ENCODE measurements at places on chromosomes 11 and 22.

DNA sequence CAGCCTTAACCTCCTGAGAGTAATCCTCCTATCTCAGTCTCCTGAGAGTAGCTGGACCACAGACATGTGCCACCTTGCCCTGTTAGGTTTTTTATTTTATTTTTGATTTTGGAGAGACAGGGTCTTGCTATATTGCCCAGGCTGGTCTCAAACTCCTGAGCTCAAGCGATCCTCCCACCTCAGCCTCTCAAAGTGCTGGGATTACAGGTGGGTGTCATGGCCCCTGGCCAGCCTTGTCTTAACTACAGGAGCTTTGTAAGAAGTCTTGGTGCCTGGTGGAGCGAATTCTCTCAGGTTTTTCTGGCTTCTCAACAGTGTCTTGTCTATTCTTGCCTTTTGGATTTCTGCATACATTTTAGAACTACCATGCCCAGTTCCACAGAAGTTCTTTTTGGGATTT is 546.4 kb downstream of the TBC1D22A start:
- no peak for DNase-seq

GRCh38 chr22:31215018-31215535 is 3.0 kb downstream of the LIMK2 start:
- DNase-seq = no peak

- no peak for DNase-seq
These were observed 77.2 kb upstream of the INCENP start for GRCh38 chr11:62046568-62047100.

DNA sequence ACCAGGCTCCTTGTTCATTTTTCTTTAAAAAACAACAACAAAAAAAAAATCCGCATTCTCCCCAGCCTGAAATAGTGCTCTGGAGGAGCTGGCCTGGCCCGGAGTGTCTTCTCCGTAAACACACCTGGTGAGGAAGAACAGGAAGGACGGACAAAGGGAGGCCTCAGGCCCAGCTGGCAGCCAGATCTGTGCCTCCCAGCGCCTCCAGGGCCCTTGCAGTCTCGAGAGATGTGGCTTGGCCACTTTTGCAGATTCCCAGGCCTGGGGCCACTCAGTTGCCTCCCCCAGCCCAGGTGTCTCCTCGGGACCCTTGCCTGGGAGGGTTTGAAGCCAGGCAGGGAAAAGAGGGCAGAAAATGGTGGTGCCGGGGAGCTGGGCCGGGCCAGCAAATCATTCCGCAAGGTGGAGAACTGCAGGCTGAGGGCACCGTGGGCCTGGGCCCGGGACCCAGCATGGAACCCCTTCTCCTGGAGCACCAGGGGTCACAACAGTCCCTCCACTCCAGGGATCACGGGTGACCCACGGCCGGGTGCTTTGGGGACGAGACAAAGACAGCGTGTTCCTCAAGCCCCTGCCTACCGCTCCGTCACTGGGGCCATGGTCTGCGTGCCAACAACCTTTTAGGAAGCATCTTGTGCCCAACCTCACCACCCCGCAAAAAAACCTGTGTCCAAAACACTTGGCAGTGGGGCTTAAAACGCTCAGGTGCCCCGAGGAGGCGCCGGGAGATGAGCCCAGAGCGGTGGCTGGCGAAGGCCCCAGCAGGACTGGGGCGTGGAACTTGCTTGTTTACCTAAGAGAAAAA is 67.1 kb upstream of the WNT7B start:
- no peak for DNase-seq

- no peak for DNase-seq
These were observed 29.3 kb upstream of the CBX7 start for GRCh38 chr22:39181778-39182177.

DNA sequence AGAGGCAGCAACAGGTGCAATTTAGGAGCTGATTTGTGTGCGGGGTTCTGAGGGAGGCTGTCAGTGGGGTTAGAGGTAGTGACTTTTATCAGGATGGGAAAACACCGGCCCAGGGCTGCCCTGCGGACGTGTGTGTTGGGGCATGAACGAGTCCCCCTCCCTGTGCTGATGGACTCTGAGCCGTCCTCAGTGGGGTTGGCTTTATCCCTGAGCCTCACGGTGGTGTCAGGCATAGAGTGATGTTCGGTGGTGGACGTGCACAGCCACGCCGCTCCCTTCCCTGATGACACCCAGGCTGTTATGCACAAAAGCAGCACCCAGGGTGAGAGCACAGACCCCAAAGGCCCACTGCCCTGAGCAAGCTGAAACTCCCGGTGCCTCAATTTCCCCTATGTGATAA is 809.1 kb downstream of the BRD1 start:
- no peak for DNase-seq

DNA sequence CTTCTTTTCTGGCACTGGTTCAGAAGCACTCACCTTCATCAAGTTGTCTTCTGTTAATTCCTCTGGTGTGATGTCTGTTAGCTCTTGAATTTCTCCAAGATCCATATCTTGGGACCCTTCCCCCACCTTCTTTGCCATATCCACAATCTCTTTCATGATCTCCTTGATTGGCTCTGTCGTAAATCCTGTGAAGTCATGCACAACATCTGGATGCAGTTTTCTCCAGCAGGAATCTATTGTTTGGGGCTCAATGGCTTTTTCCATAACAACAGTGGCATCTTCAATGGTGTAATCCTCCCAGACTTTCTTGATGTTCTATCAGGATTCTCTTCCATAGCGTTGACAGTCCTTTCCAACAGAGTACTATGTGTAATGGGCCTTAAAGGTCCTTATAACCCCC is 96.9 kb downstream of the CSTPP1 start:
- no peak for DNase-seq

DNA sequence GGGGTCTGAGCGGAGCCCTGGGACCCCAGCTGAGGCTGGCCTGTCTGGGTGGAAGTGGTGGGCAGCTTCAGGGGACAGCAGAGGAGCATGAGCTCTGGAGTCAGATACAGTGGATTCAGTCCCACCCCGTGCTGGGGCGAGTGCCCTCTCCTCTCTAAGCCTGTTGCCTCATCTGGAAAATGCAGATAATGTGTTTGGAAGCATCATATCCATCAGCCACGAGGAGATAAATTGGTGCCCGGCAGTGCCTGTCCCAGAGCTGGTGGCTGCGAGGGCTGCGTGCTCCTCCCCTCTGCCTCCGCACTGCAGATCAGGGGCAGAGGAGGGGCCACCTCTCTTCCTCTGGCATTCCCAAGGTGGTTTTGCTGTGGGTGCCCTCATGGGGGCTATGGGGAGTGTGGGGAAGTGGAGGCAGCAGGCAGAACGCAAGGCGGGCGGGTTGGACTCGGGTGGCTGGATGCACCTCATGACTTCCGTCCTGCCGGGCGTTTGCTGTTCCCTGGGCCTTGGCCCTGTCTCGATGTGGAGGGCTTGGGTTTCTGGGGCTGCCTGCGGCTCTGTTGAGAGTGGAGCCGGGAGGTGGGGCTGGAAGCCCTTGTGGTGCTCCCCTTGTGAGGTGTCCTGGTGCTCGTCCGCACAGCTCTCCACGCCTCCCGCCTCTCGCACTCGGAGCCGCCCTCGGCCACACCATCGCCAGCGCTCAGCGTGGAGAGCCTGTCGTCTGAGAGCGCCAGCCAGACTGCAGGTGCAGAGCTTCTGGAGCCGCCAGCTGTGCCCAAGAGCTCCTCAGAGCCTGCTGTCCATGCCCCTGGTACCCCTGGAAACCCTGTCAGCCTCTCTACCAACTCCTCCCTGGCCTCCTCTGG is 20.9 kb downstream of the MICALL1 start:
- no peak for DNase-seq

Data from effector memory CD8-positive, alpha-beta T cell (primary cell).